ENCODE measurements at places on chromosomes 7 and 10. TPM values are rescaled to one million over a fixed set of nuclear protein-coding genes. Genes with fewer than 3 reads are reported as not detected.

GRCh38 chr7:74149071-74149470 is 25.1 kb upstream of the EIF4H start:
- no peaks in the 10 kb centered on the region for H3K4me1 ChIP-seq
- no peaks in the 10 kb centered on the region for H3K36me3 ChIP-seq
- H3K27ac ChIP-seq: no peak overlapping the region
- no peak overlapping the region for H3K4me3 ChIP-seq
- H3K27me3 ChIP-seq: no peaks in the 10 kb centered on the region
- no peak for DNase-seq

THSD7A gene
- 5.7 TPM for total RNA-seq

GRCh38 chr10:7417103-7417623 is 6.3 kb upstream of the SFMBT2 start:
- H3K4me1 ChIP-seq: peaks cover 10% of the 10 kb centered on the region
- no peaks in the 10 kb centered on the region for H3K36me3 ChIP-seq
- no peak overlapping the region for H3K27ac ChIP-seq
- no peak overlapping the region for H3K4me3 ChIP-seq
- no peak for DNase-seq

DNA sequence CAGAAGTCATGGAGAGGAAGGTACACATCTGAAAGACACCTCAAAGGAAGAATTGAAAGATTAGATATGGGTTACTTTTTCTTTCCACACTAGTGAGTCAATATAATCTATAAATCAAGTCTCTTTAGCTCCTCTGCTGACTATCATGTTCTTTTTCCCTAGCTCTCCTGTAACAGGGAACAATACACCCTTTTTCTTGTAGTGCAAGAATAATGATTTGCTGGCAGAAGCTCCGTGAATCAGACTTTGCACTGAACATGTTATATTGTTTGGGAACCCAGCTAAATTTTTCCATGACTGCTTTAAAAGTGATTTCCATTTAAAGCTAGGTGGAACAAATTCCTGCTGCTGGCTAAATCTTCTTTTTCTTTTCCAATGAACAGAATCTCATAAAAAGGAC is 756.6 kb upstream of the C7orf33 start:
- DNase-seq: no peak
- H3K27me3 ChIP-seq: no peaks in the 10 kb centered on the region

DNA sequence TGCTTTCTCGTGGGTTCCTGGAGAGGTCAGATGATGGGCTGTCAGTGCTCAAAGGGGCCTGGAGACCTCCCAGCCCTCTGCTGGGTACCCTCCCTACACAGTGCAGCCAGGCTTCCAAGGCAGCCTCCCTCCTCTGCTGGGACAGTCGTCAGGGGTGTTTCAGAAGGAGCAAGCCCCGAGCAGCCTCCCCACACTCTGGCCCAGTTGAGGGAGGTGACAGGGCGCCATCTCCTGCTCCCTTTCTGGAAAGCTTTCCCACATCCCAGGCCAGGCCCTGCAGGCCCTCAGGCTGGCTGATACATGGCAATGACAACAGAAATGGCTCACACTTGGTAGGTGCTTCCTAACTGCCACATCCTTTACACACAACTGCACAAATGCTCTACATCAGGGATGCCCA is 32.1 kb downstream of the KCNMA1 start:
- no peak overlapping the region for H3K4me3 ChIP-seq
- H3K36me3 ChIP-seq: no peaks in the 10 kb centered on the region
- DNase-seq: no peak
- H3K27ac ChIP-seq: no peak overlapping the region

- H3K4me1 ChIP-seq: peaks cover 30% of the 10 kb centered on the region
- H3K4me3 ChIP-seq: no peak overlapping the region
- no peaks in the 10 kb centered on the region for H3K27me3 ChIP-seq
- H3K36me3 ChIP-seq: no peaks in the 10 kb centered on the region
- no peak for DNase-seq
These were observed 9.5 kb downstream of the PLXDC2 start for GRCh38 chr10:19825700-19826099.

- no peak for DNase-seq
- no peak overlapping the region for H3K27ac ChIP-seq
- H3K36me3 ChIP-seq: no peaks in the 10 kb centered on the region
- H3K4me1 ChIP-seq: no peaks in the 10 kb centered on the region
- H3K27me3 ChIP-seq: no peaks in the 10 kb centered on the region
These were observed 218.9 kb upstream of the KMT2E start for GRCh38 chr7:104795086-104795485.

TRIM73 gene
- total RNA-seq: 3.4 TPM

IKZF1 gene
- total RNA-seq: 8.9 TPM

GRCh38 chr10:130751106-130751840 is 560.2 kb downstream of the TCERG1L start:
- DNase-seq: no peak
- no peak overlapping the region for H3K4me3 ChIP-seq
- H3K27ac ChIP-seq: no peak overlapping the region
- no peaks in the 10 kb centered on the region for H3K27me3 ChIP-seq

TSPAN33 gene
- 20.4 TPM for total RNA-seq

GSAP gene
- total RNA-seq: 43.1 TPM

ZRANB1 gene
- total RNA-seq: 22.9 TPM

AS3MT gene
- 9.8 TPM for total RNA-seq

- peak; percentile 47 for DNase-seq
- H3K27me3 ChIP-seq: no peaks in the 10 kb centered on the region
These were observed 120.2 kb upstream of the CTTNBP2 start for GRCh38 chr7:117993377-117994003.

GNGT1 gene
- not detected for total RNA-seq

SPDYE11 gene
- not detected for total RNA-seq

TMEM196 gene
- not detected for total RNA-seq

- H3K4me1 ChIP-seq: no peaks in the 10 kb centered on the region
- no peaks in the 10 kb centered on the region for H3K36me3 ChIP-seq
- no peaks in the 10 kb centered on the region for H3K27me3 ChIP-seq
- H3K4me3 ChIP-seq: no peak overlapping the region
- no peak overlapping the region for H3K27ac ChIP-seq
These were observed 120.4 kb upstream of the TARP start for GRCh38 chr7:38393874-38394273.

- no peaks in the 10 kb centered on the region for H3K27me3 ChIP-seq
- H3K4me1 ChIP-seq: no peaks in the 10 kb centered on the region
- H3K36me3 ChIP-seq: no peaks in the 10 kb centered on the region
- no peak overlapping the region for H3K27ac ChIP-seq
- DNase-seq: no peak
These were observed 39.8 kb downstream of the CDH23 start for GRCh38 chr10:71436268-71437125.

- DNase-seq: no peak
- H3K27me3 ChIP-seq: no peaks in the 10 kb centered on the region
- H3K36me3 ChIP-seq: no peaks in the 10 kb centered on the region
- no peak overlapping the region for H3K4me3 ChIP-seq
- H3K27ac ChIP-seq: peak overlapping the region; percentile 100
- peaks cover 23% of the 10 kb centered on the region for H3K4me1 ChIP-seq
These were observed 1.6 kb upstream of the KBTBD2 start for GRCh38 chr7:32893207-32893524.

DNA sequence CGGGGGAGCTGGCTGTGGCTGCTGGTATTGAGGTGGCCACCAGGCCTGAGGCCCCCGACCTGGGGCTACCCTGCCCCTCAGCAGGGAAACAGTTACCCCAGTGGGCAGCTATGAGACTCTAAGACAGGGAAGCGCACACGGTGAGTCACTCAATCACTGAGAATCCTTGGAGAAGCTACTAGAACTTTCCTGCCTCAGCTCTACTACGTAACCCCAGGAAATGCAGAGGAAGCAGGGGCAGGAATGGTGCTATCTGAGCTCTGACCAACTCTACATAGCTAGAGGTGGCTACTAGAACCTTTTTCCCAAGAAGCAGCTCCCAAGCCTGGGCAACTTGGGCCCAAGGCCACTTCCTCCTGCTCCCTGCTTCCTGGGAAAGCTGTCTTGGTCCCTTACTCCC is 11.8 kb downstream of the DNAJB12 start:
- no peak overlapping the region for H3K4me3 ChIP-seq
- H3K27ac ChIP-seq: no peak overlapping the region
- no peak for DNase-seq
- H3K4me1 ChIP-seq: no peaks in the 10 kb centered on the region

GIMAP6 gene
- 22.6 TPM for total RNA-seq

Measured in thyroid gland (tissue), 4 donors.